ENCODE measurements at places on chromosomes 12 and 14.

DNA sequence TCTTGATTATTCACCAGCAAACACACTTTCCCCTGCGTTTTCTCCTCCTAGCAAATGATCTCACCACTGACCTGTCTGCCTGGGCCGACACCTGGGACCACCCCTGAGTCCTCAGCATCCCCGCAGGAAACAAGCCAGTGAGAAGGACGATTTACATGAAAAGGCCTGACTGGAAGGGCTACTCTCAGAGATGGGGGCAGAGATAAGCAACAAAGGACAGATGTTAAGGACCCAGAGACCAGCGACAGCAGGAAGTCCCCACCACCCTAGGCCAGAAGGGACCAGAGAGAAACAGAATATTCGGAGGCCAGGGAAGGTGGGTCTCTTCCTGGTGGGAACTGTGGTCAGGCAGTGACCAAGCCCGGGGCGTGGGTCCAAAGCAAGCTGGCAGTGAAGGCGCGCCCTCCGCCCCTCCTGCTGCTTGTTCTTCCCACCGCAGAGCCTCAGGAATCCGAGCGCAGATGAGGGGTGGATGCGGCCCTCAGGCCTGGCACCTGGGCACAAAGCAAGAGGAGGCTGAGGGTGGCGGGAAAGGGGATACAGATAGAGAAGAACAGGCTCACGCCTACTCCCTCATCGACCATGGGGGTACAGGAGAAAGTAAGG, 55.8 kb downstream of the STX2 start:
- no peak for DNase-seq

GRCh38 chr12:56591126-56591525, 39.0 kb downstream of the BAZ2A start:
- no peak for DNase-seq

DNA sequence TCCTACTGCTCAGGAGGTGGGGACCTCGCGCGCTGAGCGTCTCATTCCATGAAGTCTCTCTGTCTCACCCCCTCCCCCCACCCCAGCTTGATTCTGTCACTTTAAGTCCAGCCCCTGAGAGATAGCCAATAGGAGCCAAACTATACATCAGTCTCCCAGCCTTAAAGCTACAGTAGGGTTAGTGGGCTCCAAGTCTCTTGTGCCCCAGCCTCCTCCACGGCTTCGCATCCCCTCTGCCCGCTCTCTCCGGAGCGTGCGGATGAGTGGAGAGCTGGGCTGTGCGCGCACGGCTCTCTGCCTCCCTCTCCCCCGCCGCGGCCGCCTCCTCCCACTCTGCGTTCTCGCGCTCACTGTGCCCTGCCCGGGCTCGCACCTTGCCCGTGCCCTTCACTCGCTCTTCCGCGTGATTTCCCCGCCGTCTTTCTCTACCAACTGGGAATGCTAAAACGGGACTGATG, at the start of gene ESRRB:
TSS of gene ESRRB (plus strand) at position 191 of the 458 bp plus-strand sequence. CDS start at position 456, 265 bp downstream.
- no peak for DNase-seq

- DNase-seq, result no peak
These were observed 369.8 kb downstream of the AACS start for GRCh38 chr12:125434936-125435443.

DNA sequence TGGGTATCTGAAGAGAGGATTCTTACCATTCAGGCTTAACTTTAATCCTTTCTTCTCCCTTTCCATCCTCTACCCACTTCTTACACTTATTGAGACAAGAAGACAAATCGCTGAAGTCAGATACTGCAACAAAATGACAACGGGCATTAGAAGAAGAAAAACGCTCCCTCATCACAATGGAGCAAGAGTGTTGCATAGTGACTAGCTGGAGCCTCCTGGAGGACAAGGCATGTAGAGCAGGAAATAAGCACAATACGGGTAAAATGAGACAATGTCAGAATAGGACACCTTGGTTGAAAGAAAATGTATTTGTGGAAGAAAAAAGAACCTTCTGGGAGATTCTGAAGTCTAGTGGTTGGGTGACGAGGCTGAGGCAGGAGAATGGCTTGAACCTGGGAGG, 501.0 kb downstream of the RERGL start:
- DNase-seq, result no peak

DNA sequence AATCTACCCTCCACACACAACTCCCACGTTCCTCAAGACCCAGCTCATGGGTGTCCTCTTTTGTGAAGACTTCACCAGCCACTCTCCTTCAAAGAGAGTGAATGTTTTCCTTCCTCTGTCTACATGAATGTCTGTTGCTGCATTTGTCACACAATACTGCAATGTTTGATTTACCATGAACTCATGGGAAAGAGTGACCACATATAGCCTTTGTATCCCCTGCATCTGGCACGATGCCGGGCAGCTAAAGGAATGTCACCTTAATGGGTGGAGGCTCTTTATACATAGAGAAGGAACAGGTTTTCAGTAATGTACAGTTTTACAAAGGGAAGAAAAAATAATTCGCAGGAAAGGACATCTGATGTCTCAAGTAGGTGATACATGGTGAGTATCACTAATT, 12.1 kb upstream of the BCDIN3D start:
- DNase-seq, result no peak

- DNase-seq, result no peak
These were observed 88.1 kb upstream of the DHRS4 start for GRCh38 chr14:23865502-23865901.

DNA sequence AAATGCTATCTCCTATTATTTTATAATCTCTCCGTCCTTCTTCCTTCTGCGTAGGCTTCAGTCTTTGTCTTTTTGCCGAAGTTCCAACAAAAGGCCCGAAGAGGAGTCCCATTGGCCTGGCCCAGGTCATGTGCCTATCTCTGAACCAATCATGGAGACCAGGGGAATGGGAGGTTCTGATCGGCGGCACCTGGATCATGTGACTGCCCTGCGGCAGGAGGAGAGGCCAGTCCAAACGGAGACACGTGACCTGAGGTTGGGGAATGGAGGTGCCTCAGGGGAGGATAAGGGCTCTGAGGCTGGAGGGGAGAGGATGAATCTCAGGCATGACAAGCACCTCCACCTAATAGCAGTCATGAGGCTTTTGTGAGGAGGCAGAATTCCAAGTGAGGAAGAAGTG, 86.0 kb downstream of the AACS start:
- no peak for DNase-seq
